ENCODE measurements at places on chromosomes 7 and 10.

GRCh38 chr10:126062131-126063032 lies 166.0 kb downstream of the FANK1 start:
- no peak for DNase-seq

- no peak for DNase-seq
Observed at GRCh38 chr7:101968720-101969466, 151.5 kb downstream of the CUX1 start.

DNA sequence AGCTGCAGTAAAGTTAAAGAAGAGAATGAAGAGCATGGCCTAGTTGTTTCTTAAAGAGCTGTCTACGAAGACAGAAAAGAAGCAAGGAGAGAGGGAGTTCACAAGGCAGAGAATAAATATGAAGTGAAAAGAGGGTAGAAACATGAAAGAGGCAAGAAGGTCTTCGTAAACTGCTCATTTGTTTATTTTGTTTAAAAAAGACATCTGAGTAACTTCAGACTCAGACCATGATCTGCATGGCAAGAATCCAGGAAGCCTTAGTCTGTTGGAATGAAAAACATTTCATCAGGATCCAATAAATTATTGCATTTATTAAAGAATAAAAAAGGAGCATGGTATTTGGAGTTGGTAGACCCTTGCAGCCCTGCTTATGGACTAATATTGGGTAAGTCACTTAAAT lies 151.1 kb downstream of the SEM1 start:
- no peak for DNase-seq

GRCh38 chr7:138750901-138751464 lies 46.8 kb upstream of the TMEM213 start:
- DNase-seq: no peak

DNA sequence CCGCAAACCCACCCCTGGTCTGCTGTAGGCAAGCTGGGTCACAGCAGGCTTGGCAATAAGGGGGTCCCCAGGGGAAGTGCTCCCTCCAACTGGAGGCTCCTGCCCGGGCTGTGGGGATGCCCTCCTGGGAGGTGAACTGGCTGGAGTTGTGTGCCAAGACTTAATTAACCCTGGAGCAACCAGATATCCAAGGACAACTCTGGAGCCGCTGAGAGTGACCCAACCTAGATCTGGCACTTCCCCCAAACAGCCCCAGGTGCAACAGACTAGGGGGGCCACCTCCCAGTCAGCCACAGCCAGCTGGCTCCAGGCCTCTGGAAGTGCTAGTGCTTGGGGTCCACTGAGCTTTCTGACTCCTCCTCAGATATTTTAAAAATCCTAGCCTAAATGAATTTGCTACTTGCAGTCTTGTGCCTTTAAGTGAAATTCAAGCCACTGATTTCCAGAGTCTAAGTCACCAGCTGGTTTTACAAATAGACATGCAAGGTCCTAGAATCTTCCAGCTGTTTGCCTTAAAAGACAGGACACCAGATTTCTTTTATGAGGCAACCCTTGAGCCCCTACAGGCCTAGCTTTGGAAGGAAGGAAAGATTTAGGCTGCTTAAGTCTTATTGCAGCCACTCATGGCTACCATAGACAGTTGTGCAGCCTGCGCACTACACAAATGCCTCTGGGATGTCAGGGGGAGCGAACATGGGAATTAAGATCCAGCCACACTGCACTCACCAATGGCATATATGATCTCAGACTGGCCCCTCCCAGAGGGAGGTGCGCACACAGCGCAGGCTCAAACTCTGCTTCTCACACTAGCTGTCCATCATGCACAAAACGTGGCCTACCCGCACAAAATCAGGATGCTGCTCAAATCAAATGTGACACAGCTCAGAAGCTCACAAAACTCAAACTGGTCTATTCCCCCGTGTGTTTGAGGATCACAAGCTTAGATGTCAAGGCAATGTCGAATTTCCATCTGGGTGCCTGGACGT lies 42.6 kb upstream of the MYL10 start:
- no peak for DNase-seq

DNA sequence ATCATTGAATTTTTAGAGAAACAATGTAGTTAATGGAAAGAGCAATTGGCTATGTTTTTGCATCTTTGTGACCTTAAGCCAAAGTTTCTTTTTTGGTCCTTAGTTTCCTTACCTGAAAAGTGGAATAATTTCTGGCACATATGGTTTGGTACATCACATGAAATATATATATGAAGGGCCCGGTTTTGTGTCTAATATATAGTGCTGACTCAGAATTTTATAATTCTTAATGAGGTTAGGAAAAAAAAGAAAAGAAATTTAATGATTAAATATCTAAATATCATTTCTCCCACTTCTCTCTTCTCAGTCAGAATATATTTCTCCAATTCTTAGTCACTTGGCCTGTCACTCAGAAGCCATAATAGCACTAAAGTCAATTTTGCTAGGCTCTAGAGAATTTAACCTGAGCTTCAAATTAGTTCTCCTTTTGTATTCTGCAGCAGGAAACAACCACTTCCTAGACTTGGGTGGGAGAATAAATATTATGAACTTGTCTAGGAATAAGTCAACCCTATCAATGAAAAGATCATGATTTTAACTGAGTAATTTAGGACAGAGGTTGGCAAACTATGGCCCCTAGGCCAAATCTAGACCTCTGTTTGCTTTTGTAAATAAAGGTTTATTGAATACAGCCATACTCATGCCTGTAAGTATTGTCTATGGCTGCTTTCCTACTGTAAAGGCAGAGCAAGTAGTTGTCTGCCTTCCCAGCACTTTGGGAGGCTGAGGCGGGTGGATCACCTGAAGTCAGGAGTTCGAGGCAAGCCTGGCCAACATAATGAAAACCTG lies 34.6 kb downstream of the PPP1R9A start:
- no peak for DNase-seq

DNA sequence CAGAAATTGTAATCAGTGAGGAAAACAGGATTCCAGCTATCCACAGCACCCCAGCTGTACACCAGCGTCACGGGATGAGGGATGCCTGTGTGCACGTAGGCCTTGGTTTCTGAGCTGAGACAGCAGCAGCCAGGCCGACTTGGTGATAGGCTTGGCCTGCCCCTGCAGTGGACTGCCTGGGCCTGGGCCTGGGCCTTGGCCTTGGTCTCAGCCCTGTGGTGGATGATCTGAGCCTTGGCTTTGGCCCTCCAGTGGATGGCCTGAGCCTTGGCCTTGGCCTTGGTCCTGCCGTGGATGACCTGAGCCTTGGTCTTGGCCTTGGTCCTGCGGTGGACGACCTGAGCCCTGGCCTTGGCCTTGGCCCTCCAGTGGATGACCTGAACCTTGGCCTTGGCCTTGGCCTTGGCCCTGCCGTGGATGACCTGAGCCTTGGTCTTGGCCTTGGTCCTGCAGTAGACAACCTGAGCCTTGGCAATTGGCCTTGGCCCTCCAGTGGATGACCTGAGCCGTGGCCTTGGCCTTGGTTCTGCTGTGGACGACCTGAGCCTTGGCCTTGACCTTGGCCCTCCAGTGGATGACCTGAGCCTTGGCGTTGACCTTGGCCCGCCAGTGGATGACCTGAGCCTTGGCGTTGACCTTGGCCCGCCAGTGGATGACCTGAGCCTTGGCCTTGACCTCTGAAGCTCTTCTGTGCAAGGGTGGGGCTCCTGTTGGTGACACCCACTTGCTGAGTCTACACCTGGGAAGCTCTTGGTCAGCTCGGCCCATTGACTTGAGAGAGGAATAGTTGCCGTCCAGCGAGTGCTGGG lies 93.8 kb downstream of the CUX1 start:
- no peak for DNase-seq

- no peak for DNase-seq
Observed at GRCh38 chr7:129535896-129536295, 33.6 kb downstream of the SMKR1 start.

- DNase-seq: no peak
Observed at GRCh38 chr7:71563276-71563675, 431.3 kb downstream of the GALNT17 start.

DNA sequence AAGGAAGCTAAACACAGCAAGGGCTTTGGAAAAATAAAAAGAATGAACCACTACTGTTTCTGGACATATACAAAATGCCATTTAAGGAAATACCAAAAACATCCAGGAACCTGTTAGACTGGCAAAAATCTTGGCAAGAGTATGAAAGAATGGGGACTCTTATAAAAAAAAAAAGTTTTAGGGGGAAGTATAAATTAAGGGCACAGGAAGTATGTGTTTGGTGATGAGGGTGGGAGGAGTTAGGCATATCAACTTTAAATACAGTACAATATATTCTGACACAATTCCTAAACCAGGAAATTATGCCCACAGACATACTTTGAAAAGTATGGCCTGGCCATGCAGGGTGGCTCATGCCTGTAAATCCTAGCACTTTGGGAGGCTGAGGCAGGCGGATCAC lies 74.2 kb downstream of the WAPL start:
- DNase-seq: no peak

- no peak for DNase-seq
Observed at GRCh38 chr7:50651271-50651989, 86.2 kb upstream of the DDC start.

DNA sequence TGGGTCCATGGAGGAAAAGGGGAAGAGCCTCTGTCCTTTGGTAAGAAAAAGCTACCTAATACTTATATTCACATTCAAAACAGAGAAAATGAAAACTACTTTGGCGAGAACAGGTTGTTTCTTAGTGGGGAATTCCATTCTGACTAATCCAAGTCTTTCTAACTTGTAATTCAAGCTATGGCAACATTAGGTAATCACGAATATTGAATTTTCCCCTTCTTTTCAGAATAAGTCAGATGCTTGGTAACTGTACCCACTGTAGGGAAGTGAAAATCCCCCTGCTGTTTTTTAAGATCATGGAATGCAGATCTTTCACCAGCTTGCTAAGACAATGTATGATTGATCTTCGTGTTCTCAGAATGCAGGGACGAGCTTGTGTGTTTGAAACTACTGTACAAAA lies 384.4 kb downstream of the TCERG1L start:
- no peak for DNase-seq
